Neural progenitor cell (in vitro differentiated cells): ENCODE measurements at places on chromosomes 11 and 22.

- no peak for DNase-seq
Measured at GRCh38 chr11:82790723-82791484, 57.2 kb upstream of the FAM181B start.

DNA sequence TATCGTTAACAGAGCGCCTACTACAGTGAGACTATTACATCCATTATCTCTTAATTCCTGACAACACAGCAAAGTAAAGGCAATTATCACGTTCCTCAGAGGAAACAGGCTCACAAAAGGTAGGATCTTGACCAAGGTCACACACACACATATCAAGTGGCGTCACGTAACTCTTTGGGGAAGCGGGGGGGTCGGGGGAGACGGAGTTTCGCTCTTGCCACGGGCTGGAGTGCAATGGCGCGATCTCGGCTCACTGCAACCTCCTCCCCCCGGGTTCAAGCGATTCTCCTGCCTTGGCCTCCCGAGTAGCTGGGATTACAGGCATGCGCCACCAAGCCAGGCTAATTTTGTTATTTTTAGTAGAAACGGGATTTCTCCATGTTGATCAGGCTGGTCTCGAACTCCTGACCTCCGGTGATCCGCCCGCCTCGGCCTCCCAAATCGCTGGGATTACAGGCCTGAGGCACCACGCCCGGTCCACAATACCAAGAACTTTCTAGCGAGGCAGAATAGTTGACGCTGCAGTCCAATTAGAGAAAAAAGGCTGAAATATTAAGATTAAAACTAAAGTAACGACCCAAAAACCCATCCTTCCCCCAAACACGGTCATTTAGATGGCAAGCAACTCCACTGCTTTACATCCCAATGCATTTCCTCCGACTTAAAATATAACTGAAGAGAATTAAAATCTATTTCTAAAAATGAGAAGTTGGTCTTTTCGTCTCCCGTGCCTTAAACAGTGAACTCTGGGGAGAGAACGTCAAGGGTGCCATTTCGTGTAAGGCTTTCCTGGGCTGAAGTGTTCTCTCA lies 1.2 kb downstream of the DDX17 start:
- peak; percentile 29 for DNase-seq

GRCh38 chr11:37519781-37520180 lies 921.7 kb upstream of the RAG2 start:
- DNase-seq: no peak

DNA sequence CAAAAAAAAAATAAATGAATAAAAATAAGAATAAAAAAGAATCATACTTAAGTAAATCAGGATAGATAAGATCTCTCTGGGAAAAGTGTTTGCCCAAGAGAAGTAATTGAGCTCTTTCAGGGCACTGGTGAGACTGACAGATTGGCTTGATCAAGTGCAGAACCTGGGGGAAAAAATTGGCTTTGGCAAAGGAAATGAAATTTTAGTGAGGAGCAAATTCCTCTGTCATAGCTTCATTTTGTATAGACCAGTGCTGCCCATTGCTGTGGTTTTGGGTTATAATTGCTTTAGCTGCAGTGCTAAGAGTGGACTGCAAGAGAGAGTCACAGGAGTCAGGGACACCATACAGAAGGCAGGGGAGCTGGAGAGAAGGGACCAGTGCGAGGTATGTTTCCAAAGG lies 35.7 kb downstream of the SFI1 start:
- DNase-seq: no peak

DNA sequence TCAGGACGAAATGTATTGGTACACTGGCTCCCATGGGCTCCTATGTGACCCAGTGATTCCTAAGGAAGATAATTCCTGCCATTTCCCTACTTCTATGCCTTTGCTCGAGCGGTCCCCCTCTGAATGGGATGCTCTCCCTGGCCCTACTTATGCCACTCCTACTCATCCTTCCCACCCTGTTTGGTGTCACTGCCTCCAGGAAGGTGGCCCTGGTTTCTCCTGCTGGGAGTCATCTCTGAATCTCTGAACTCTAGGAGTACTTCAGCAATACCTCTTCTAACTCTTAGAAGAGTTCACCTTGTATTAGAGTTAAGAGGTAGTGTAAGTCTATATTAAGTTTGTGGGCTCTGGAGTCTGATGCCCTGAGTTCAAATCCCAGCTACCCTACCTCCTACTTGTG lies 35.5 kb upstream of the LRRC55 start:
- no peak for DNase-seq

GRCh38 chr11:57464539-57465181 lies 4.3 kb downstream of the RTN4RL2 start:
- DNase-seq: no peak

DNA sequence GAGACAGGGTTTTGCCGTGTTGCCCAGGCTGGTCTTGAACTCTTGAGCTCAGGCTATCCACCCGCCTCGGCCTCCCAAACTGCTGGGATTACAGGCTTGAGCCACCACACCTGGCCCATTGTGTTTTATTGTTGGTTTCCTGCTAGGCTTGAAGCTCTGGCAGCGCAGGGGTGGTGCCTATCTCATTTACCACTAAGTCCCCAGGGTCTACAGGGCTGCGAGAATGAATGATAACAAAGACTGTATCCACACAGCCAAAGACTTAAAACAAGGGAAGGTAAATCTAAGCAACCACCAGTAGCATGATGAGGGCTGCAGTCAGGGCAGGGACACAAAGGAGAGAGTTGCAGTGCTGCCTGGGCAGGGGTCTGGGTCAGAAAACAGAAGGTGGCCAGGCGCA lies 37.3 kb upstream of the XBP1 start:
- peak; percentile 56 for DNase-seq

DNA sequence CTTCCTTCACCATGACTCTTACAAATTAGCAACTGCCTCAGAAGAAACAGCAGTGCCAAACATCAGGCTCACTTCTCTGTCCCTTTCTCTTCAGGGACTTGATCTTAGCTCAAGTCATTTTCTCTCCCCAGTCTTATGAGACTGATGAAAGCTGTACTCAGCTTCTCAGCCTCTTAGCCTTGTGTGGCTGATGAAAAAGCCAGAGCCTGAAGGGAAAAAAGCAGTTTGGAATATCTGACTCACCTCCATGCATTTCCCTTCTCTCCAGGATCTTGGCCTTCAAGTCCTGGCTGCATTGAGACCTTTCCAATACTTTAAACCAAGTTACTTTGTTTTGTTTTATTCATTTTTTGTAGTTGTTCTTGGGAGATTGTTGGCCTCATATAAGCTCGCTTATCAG lies 195.9 kb downstream of the SPON1 start:
- no peak for DNase-seq

- no peak for DNase-seq
Measured at GRCh38 chr22:47674600-47674999, 912.1 kb downstream of the TBC1D22A start.

DNA sequence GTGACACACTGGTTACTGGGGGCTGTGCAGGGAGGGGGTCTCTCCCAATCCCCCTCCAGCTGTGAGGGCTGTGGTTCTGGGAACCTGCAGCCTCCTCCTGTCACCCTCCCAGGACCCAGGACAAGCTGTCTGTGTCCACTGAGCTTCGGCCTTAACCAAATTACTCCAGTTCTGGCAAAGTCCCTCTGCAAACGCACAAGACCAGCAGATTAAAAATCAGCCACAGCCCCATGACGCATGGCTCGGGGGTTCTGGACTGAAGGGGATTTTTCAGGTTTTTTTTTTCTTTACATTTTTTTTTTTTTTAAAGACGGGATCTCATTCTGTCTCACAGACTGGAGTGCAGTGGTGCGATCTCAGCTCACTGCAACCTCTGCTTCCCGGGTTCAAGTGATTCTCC lies 32.2 kb upstream of the A4GALT start:
- DNase-seq: no peak

- peak; percentile 60 for DNase-seq
Measured at GRCh38 chr11:83070731-83071566, 748 bp downstream of the RAB30 start.

DNA sequence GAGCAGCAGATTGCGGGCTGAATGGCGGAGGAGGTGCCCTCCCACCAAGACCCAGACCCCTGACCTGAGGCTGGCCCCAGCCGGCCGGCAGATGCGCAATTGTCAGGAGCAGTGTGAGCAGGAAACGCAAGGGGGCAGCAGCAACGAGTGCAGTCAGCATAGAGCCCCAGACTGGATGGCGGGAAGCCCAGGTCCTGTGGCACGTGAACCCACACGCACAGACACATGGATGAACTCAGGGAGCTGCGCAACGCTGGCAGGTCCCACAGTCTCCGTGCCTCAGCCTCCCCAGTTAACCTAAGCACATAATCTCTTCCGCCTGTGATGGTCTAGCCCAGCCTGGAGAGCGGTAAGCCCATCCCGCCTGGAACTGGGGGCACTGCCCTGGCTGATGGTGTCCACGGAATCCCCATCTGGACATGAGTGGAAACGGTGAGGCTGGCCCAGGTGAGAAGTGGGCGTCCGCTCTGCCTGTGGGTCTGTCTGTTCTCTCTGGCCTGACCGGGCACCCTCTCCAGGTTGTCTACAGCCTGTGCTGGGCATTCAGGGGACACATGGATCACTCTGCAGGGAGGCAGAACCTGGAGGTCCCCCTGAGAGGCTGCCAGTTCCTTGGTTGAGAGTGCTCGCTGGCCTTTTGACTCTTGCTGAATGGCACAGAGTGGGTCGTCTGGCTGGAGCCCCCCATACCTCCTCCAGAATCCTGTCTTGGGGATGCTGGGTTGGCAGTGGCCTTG lies 626 bp upstream of the TBX10 start:
- peak; percentile 85 for DNase-seq

DNA sequence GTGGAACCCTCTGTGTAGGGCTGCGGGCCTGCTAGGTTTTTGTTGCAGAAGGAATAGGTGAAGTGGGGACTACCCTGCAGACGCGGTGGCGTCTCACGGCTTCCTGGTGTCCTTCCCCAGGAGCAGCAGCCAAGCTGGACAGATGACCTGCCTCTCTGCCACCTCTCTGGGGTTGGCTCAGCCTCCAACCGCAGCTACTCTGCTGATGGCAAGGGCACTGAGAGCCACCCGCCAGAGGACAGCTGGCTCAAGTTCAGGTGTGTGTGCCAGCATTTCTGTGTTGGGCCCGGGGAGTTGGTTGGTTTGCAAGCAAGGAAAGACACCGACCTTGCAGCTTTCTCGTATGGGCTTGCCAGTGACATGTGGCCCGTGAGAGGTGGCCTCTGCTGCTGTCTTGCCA lies 15.3 kb downstream of the TAB1 start:
- DNase-seq: no peak

- DNase-seq: peak; percentile 84
Measured at GRCh38 chr11:57480409-57481137, 20.2 kb downstream of the RTN4RL2 start.

GRCh38 chr11:134514354-134514951 lies 102.4 kb upstream of the B3GAT1 start:
- no peak for DNase-seq

GRCh38 chr11:7826324-7826723 lies 29.6 kb upstream of the OR5P2 start:
- no peak for DNase-seq

DNA sequence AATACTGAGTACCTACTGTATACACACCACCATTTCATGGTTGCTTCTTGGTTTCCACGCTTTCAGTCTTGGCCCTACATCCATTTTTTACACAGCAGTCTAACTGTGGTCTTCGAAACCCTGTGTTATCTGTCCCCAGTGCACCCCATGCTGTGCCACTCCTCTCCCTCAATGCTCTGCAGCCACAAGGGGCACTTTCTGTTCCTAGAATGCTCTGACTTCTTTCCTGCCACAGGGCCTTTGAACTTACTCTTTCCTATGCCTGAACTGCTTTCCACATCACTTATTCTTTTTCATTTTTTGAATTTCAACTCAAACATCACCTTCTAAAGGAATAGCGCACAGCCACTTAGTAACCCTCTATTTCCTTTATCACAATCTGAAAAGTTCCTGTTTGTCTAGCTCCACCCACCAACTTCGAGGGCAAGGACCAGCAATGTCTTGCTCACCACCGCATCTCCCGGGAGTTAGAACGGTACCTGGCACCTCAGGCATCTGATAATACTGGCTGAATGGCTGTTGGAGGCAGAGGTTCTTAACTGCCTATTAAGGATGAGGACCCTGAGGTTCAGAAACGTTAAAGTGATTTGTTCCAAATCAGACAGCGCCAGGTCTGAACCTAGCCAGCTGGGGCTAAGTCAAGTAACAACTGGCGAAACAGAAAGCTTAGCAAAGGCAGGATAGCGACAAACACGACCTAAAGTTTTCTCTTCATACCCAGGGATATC lies 568 bp downstream of the ALG8 start:
- DNase-seq: peak; percentile 12

GRCh38 chr11:124897674-124898262 lies at the start of gene ROBO4:
TSS of gene ROBO4 (minus strand) at chr11:124897865. CDS start at chr11:124897795, 70 bp downstream.
- DNase-seq: no peak

DNA sequence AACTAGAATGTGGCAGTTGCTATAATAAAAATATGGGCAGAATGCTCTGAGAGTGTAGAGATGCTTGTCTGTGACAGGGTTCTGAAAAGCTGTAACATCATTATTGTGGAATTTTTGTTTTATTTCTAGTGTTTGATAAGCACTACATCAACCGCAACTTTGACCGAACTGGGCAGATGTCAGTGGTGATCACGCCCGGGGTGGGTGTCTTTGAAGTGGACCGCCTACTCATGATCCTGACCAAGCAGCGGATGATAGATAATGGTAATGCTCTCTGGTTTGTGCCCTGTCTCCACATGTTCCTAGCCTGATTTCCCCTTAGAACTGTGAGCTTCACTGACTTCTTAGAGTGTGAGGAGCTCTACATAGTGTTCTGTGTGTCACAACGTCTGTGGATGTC lies 48.8 kb downstream of the DEPDC5 start:
- DNase-seq: no peak

DNA sequence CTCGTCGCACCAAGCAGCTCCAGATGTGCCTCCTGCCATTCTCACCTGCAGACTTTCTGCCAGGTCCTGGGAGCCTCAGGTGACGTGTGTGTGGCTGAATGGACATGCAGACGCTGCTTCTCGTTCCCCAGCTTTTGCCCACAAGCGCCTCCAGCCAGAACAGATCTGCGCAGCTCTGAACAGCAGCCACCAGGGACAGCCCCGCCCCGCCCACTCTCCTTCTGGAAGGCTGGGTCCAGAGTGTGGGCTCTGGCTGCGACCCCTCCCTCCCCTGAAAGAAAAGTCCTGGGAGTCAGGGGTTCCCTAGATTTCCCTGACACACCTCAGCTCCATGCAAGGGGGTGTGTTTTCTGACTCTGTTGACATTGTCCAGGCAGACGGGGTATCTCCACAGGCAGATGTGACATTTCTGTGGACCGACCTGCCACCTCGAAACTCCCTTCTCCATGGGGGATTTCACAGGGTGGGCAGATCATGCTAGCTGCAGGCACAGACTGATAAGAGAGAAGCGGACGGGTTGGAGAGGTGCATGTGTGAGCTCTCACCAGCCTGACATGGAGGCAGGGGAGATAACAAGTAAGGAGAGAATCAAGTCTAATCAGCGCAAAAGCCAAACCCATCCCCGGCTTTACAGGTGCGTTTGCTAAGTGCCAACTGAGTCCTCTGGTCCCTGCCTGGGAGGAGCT lies 19.8 kb downstream of the SLCO2B1 start:
- no peak for DNase-seq

GRCh38 chr11:16484434-16484833 lies 128.1 kb upstream of the SOX6 start:
- no peak for DNase-seq
